ENCODE measurements at places on chromosomes 13 and 19.
A peak's percentile ranks its signal among the peaks of the same experiment; 100 is the strongest.

- no peak for DNase-seq
These were observed 551.0 kb upstream of the ATXN8OS start for GRCh38 chr13:69556540-69557196.

- DNase-seq, result no peak
These were observed 844.8 kb downstream of the PCDH17 start for GRCh38 chr13:58476206-58476918.

DNA sequence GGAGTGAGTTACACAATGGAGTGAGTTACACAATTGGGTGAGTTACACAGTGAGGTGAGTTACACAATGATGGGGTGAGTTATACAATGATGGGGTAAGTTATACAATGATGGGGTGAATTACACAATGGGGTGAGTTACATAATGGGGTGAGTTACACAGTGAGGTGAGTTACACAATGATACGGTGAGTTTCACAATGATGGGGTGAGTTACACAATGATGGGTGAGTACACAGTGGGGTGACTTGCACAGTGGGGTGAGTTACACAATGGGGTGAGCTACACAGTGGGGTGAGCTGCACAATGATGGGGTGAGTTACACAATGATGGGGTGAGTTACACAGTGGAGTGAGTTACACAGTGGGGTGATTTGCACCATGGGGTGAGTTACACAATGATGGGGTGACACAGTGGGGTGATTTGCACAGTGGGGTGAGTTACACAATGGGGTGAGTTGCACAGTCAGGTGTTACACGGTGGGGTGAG lies 52.5 kb upstream of the GAS6 start:
- no peak for DNase-seq

- peak; percentile 20 for DNase-seq
These were observed 56.1 kb downstream of the KL start for GRCh38 chr13:33072282-33072681.

DNA sequence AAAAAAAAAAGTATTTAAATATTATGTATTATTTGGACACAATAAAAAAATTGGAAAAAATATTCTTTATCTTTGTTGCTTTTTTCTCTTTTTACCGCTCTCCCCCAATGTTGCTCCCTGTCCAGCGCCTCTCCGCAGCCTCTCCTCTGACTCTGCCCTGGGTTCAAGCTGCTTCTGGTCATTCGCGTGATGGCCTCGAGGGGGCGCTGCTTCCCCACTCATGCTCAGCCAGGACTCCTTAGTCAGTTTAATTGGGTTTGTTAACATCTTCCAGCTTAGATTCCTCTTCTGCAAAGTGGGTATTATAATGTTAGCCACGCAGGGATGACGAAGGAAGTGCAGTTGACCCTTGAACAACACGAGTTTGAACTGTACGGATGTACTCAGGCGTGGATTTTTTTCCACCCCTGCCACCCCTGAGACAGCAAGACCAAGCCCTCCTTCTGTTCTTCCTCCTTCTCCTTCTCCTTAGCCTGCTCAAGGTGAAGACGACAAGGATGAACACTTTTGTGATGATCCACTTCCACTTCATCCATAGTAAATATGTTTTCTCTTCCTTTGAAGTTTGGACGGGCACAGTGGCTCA lies 4.9 kb upstream of the NWD1 start:
- DNase-seq, result peak; percentile 80

GRCh38 chr13:38412266-38412665 lies 62.6 kb downstream of the UFM1 start:
- no peak for DNase-seq

- DNase-seq, result no peak
These were observed 273.0 kb downstream of the SHISA2 start for GRCh38 chr13:25778808-25779305.

- DNase-seq, result peak; percentile 61
These were observed 813 bp downstream of the ZNF562 start for GRCh38 chr19:9673912-9674662.

GRCh38 chr13:34300559-34300958 lies 482.6 kb downstream of the RFC3 start:
- DNase-seq, result peak; percentile 23

GRCh38 chr19:55276720-55277430 lies 3.0 kb downstream of the HSPBP1 start:
- DNase-seq, result no peak
